ENCODE measurements at places on chromosomes 2 and 18. TPM values are rescaled to one million over a fixed set of nuclear protein-coding genes. Genes with fewer than 3 reads are reported as not detected.

DNA sequence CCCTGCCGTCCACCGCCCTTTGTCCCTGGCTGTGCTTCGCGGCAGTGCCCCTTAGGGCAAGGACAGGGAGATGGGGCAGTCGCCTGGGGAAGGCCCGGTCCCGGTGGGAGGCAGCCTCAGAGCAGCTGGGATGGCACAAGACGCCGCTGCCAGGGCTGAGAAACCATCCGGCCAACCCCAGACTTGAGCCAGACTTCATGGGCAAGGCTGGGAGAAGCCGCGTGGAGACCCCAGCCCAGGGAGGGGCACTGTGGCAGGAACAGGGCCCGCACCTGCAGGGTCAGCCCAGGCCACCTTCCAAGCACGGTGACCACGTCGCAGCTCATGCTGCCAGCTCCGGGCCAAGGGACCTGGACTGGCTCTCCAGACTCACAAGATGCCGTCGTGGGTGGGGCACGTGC is 84.0 kb downstream of the NFATC1 start:
- DNase-seq: no peak

Gene ALPG
- total RNA-seq: not detected

GRCh38 chr18:56389190-56389589 is 249.2 kb downstream of the TXNL1 start:
- no peak for DNase-seq

Gene BCL2
- 61.7 TPM for total RNA-seq

DNA sequence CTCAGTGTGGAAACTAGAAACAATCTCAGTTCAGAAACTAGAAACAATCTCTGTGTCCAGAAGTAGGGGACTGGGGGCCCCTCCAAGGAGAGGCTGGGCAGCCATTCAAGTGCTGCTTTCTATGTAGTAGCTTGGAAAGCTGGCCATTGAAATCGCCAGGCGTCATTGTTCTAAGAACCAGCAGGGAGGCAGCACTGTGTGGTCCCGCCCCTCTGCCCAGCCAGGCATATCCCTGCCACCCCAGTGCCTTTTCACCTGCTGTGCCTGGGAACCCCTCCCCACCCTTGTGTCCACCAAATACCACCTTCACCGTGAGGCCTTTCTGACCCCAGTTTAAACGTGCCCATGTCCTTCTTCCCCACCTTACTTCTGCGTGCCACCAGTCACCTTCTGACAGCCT is 221.6 kb downstream of the GBX2 start:
- no peak for DNase-seq

Gene GTF2A1L
- not detected for total RNA-seq

DNA sequence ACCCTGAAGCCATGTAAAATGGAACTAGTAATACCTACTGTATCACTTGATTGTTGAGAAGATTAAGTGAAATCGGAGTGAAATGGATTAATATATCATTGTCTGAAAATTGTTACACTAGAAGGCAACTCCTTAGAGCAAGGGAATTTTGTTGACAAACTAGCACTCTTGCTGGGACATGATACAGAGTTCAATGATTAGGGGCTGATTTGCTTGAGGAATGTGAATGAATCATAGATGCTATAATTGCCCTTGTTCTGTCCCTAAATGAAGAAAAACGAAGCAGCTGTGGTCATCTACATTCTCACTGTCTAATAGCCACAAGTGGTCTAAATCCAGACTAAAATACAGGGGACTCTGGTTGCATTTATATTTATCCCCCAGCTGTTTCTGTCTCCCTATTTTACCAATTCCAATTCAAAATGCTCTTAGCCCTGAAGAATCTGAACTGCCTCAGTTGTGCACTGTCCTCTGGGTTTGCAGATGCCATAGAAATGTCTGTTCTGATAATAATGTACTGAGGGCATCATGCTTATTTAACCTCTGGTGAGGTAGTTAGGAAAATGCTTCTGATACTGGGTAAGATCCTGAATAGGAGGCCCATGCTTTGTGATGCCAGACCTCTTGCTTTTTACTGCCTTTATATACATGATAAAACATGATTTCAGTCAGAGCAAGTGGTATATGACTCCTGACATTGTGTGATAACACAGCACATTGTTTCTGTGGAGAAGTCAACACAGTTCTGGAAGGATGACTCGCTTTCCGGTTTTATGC is 382.1 kb downstream of the NRXN1 start:
- DNase-seq: no peak

DNA sequence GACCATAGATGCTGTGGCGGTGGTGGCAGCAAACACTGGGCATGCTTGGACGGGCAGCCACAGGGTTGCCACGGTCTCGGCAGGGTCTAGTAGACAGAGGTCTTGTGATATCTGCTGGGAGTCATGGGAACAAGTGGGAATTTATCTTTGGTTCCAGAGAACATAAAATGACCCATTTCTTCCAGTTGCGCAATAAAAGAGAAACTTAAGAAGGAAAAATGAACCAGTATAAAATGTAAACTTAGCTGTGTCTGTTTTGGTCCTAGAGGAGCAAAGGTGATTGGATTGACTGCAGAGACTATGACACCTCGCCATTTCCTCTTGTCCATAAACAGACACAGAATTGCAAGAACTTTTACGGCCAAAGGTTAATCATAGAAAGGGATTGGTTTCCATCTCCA is 132.6 kb upstream of the RBBP8 start:
- no peak for DNase-seq

GRCh38 chr2:52933878-52934277 is 833.7 kb upstream of the CHAC2 start:
- no peak for DNase-seq

DNA sequence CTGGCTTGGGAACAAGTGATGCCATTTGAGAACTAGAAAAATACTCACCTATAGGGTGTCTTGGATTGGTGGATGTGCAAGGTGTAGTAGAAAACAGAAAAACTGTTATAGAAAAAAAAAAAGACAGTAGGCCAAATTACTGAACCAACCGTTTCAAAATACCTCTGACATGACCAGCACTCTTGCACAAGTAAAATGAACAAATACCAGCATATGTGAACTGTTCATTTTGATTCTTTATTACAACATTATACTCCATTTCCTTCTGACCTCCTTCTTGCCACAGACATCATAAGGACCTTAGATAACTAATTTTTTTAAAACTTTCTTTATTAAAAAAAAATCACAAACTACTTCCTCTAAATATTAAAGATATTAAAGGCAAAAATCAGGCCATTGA is 125.5 kb downstream of the ATAD2B start:
- DNase-seq: no peak

DNA sequence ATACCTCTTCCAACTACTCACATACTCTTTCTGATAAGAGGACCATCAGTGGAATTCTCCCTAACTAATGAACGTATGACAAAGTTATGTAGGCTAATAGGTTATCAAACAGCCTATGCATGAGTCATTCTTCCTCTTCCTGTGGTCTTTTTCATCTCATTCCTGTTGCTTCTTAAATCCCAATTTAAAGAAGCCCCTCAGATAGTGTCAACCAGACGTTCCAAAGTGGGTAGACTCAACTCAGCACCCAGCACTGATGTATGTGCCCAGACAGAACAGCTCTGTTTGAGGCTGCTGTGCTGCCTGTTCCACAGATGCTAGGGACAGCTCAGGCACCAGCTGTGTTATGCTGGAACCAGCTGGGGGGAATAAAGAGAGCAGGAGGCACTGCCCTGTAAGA is 52.6 kb downstream of the CXCR4 start:
- DNase-seq: no peak

Gene HOXD13
- total RNA-seq: not detected

GRCh38 chr2:118609138-118609537 is 238.3 kb downstream of the EN1 start:
- no peak for DNase-seq

GRCh38 chr2:100106460-100106859 is 35.9 kb downstream of the AFF3 start:
- DNase-seq: no peak

DNA sequence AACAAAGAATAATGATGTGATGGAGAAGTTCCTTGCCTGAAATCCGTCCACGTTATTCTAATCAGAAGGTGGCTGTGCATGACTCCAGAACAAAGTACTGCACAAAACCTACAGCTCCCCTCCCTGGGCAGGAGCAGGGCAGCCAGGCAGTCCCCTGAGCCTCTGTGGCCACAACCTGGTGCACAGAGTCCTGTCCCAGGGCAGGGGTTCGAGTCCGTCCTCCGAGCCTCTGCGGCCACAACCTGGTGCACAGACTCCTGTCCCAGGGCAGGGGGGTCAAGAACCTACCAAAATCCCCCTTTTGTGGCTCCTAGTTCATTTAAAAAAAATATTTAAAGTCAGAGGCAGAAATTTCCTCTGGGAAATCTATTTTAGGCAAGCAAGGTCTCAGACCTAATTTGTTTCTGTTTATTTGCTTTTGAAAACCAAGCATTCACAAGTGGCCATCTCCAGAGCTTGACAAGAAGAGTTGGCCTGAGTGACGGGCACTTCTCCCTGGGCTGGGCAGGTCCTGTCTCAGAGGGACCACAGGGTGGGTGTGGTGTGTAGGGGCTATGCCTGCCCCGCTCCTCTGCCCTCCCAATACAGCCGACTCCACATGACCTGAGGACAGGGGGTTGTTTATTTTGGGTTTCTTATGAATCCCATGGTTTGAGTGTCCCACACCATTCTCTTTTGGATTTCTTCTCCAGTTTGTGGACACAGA is 255.9 kb upstream of the PXDN start:
- DNase-seq: no peak

DNA sequence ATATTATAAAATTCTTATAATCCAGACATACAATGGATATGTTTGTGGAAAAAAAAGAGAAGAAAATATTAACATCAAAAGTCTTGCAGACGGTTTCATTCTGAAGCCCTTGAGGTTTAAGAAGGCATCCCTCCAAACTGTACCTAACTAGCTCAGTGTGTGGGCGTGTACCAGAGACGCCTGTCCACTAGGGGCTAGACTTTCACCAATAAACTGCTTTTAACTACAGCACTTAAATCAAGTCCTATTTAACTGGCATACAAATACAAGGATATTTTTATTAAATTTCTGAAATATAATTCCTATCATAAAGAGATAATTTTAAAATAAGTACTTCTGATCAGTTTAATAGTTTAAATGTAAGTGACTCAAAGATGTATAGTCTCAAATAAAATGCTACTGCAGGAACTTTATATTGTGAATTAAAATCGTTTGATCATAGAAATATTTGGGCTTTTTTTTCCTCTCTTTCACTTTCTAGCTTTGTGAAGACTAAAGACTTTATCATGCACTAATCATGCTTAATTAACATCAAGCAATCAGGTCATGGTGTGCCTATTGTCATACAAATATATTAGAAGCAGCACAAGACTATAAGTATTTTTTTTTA is 437.7 kb downstream of the SATB2 start:
- DNase-seq: no peak

Gene GLI2
- total RNA-seq: not detected

Gene PDE1A
- total RNA-seq: not detected

DNA sequence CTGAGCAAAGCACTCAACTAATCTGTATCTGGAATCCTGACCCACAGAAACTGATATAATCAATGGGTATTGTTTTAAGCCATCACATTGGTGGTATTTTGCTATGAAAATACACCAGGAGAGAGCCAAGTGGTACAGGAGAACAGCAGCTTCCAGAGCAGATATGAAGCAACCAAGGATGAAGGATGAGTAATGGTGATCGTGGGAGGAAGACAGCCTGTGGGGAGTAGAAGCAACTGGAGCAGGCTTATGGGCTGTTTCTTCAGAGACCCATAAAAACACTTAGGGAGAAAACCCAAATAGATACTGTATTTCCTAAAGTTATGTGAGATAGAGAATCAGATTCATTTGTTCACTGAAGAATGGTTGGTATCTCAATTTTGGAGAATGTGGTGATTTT is 330.8 kb downstream of the NUP35 start:
- no peak for DNase-seq

Gene SLC4A1AP
- total RNA-seq: 31.1 TPM

Gene KYNU
- total RNA-seq: not detected

DNA sequence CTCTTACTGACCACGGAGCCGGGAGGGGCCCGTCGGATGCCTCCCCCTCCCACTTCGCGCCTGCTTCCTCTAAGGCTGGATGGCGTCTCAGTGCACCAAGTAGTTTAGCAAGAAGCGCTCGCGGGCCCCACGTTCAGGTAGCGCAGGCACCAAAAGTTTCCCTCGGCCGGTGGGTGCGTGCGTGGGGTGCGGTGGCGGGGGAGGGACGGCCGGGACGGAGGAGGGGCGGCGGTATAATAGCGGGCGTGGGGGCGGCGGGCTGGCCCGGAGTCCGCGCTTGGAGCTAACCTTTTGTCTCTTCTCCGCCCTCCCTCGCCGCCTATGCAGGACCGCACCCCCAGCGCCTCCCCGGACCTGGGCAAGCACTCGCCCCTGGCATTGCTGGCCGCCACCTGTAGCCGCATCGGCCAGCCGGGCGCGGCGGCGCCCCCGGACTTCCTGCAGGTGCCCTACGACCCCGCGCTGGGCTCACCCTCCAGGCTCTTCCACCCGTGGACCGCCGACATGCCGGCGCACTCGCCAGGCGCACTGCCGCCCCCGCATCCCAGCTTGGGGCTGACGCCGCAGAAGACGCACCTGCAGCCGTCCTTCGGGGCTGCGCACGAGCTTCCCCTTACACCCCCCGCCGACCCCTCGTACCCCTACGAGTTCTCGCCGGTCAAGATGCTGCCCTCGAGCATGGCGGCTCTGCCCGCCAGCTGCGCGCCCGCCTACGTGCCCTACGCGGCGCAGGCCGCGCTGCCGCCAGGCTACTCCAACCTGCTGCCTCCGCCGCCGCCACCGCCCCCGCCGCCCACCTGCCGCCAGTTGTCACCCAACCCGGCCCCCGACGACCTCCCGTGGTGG is 1.0 kb downstream of the SP5 start:
- no peak for DNase-seq

DNA sequence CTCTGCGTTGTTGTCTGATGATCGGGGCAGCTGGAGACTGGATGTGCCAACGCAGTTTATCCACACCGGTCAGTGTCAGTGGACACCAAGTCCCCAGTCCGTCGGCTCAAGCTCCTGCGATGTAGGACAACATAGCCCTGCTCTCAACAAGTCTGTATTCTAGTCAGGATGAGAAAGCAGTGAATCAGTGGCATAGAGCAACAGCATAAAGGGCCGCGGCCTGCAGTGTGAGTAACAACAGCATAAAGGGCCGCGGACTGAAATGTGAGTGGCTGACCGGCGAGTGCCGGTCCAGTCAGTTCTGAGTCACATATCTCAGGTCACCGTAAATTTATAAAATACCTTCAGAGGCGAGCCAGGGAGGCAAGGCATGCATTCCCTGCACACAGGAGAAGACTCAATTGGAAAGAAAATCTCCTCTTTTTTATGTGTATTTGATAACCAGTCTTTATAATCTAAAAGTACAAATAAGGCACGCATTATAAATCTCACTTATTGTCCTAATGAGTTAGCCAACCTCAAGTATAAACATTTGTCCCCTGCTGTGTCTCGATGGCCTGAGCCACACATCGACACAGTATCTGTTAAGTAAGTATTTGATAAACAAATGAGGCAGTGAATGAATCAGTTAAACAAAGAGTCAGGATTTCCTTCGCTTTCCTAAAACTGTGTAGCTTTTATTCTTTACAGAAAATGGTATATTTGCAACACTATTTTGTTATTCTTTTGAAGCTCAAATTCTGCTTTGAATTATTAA is 33.8 kb upstream of the NFATC1 start:
- no peak for DNase-seq
